ENCODE measurements at places on chromosomes 3 and 15.
A peak's percentile ranks its signal among the peaks of the same experiment; 100 is the strongest.

GRCh38 chr15:91302588-91303439 is 202.8 kb downstream of the SV2B start:
- no peak for DNase-seq

DNA sequence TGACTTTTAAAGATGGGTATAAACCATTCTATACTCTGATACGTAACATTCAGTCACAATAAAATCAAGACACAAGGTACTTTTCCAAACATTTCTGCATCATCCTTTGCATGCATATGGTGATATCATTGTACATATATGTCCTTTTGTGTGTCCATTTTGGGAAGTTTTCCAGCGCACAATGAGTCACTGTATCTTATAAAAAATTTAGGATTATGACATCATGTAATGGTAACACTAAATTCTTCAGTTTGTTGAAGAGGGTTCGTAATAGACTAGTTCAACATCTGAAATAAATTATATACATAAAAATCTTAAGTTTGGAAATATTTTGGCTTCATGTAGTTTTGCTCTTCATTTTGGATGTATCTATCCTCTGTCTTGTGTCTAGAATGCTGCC is 480.9 kb downstream of the ROBO1 start:
- no peak for DNase-seq

DNA sequence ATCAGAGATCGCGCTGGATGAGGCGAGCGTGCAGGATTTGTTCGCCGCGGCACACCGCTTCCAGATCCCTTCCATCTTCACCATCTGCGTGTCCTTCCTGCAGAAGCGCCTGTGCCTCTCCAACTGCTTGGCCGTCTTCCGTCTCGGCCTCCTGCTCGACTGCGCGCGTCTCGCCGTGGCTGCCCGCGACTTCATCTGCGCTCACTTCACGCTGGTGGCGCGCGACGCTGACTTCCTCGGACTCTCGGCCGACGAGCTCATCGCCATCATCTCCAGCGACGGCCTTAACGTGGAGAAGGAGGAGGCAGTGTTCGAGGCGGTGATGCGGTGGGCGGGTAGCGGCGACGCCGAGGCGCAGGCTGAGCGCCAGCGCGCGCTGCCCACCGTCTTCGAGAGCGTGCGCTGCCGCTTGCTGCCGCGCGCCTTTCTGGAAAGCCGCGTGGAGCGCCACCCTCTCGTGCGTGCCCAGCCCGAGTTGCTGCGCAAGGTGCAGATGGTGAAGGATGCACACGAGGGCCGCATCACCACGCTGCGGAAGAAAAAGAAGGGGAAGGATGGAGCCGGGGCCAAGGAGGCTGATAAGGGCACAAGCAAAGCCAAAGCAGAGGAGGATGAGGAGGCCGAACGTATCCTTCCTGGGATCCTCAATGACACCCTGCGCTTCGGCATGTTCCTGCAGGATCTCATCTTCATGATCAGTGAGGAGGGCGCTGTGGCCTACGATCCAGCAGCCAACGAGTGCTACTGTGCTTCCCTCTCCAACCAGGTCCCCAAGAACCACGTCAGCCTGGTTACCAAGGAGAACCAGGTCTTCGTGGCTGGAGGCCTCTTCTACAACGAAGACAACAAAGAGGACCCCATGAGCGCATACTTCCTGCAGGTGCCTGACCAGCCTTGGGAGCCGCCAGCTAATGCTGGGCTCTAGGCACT is 819 bp downstream of the KLHL40 start:
- DNase-seq: no peak

DNA sequence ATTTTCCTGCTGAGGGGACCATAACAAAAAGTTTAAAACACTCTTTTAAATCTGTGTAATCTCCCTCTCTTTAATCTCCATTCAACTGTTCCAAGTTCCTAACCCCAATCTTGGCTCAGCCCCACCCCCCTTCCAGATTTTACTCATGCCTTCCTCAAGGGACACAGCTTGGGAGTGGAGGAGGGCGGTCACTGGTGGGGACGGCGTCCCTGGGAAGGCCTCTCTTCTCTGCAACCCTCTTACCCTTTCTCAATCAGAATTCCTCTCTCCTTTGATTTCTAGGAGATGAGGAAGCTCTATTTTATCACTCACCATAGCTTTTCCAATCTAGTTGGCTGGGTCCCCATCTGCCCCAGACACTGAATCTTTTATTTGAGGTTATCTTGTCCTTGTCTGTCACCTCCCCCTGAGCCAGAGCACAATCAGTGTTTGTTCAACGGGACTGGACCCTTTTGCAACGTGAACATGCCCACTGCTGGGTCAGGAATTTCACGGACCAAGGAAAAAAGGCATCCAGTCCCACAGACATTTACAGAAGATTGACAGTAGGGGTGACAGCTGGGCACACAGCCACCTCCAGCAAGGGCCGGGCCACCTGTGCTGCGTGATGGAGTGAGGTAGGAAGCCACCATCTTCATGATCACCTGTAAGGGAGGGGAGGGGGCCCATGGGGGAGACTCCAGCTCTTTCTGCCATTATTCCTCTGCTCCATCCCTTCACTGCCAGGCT is 84.0 kb upstream of the HERC1 start:
- DNase-seq: no peak

DNA sequence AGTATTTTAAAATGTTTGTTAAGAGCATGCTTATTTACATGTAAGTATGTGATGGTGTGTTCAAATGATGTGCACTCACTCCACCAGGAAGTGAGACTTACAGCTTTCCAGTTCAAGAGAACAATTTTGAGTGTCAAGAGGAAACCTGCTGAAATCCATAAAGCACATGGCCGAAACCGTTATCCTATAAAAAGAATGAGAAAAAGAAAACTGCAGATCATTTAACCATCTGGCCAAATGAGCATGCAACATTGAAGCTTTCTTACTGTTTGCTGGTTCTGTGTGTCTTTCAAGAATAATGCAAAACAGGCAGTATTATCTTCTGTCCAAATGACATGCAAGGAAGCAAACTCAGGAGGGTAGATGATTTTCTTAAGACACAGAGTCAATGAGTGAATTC is 26.3 kb downstream of the GABRR3 start:
- no peak for DNase-seq

DNA sequence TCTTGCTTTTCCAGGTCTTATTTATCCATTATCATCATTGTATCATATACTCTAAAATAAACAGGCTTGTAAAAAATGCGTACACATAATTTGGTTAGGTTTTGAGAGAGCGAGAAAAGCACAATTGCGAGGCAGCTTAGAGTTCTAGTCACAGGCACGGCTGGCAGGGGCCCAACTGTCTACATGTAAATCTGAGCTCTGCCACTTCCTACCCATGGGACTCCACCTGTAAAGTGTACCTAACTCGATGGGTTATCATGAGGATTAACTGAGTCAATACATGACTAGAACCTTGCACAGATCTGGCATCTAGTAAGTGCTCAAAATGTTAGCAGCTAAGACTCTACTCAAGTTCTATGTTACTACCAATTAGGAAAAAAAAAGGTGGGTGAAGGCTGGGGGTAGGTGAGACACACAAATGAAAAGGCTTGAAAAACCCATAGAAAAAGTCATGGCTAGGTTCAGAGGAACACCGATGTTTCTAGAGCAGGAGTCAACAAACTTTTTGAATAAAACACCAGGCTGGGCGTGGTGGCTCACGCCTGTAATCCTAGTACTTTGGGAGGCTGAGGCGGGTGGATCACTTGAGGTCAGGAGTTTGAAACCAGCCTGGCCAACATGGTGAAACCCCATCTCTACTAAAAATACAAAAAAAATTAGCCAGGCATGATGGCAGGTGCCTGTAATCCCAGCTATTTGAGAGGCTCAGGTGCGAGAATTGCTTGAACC is 36.2 kb downstream of the GLB1 start:
- DNase-seq: peak; percentile 49

DNA sequence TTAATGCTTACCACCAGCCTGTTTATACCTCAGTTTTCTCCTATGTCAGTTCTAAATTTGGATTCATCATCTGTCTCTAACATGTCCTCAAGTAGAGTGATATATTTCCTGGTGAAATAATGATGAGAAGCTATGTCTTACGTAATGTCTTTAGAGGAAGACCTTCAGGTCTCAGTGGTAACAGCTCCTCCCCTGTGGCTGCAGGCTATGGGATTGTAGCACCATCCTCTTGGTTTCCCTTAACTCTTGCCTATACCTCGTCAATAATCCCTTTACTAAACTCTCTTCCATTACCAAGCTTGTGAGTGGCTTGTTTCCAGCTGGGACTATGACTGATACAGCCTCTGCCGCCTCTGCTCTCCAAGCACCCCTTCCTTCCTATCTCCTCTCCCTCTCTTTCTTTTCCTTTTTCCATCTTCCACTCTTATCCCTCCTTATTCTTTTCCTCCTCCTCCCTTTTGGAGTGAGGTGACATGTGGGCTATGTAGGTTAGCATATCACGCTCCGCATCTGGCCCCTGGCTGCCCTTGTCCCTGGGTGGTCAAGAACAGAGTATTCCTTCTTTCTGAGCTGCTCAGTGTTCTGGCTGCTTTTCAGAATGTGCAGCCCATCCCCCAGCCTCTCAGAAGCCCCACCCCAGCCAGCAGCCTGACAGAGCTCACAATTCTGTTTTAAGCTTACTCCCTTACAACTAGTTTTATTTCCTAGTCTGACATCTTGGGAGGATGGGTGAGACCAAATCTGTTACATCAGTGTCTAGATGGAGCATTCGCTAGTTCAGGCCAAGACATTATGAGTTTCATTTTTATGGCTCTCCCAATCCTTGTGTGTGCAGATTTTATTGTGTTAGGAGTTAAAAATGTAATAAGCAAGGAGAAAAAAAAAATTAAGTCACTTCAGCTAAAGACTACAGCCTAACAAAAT is 75.0 kb upstream of the RNU6-1 start:
- DNase-seq: no peak

DNA sequence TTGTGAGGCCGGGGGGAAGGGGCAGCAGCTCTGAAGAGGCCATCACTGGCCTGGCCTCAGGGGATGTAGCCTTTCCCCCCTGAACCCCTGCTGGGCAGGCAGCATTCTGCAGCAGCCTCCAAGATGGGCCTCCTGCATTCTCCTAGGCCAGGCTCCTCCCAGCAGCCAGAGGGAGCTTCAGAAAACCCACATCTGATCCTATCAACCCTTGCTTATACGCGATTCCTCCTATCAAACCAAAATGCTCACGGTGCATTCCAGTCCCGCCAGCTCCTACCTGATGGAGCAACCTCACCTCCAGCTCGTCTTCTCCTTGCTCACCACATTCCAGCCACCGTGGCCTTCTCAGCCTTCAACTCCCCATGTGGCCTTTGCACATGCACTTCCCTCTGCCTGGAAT is 85.7 kb downstream of the MEGF11 start:
- DNase-seq: no peak

DNA sequence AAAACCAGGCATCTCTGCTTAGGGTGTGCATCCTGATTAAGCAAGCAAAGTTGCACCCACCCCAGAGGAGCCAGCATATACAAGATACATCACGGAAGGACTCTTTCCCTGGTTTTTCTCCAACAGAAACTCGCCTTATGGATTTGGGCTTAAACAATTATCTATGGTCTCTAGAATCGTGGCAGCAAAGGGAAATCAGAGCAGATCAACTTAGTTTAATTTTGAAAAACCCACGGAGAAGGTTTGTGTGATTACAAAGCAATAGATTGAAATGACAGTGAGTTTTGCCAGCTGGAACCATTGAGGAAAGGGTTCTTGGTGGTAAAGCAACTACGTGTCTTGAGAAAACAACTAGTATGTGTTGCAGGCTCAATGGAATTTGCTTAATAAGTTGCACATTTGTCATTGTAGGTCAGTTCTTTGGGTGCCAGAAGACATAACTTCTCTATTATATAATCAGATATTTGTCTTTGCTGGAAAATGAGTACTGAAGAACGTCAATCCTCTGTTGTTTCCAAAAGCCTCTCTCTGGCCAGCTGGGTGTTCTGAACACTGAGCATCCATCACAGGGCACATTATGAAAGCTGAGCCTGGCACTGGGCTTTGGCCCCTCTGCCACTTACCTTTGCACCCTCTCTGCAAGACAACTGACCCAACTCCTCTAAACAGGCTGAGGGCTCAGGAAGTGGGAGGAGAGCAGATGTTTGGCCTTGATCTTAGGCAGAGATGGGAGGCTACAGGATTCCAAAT is 75.7 kb upstream of the FBN1 start:
- DNase-seq: no peak

DNA sequence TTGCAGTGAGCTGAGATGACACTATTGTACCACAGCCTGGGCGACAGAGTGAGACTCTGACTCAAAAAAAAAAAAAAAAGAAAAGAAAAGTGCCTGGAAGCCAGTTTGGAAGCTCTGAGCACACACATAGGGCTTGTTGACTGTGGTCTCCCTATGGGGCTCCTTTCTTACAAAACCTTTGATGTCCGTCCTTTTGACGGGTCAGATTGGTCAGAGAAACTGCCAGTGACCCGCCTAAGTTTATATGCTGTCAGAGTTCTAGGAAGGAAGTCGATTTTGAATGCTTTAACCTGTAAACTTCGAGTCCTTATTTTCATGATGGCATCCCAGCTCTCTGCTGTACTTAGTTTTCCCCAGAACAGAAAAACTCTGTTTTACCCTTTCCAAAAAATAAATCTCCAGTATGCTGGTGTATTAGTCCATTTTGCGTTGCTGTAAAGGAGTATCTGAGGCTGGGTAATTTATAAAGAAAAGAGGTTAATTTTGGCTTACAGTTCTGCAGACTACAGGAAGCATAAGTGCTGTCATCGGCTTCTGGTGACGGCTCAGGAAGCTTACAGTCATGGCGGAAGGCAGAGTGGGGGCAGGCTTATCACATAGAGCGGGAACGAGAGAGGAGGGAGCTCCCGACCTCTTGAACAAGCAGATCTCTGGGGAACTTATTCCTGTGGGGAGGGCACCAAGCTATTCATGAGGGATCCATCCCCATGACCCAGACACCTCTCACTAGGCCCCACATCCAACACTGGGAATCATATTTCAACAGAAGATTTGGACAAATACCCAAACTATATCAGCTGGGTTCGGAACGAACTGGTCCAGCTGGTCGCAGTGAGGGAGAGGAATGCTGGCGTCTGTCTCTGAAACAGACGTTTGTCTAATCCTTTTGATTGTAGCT is 72.3 kb downstream of the LMLN start:
- DNase-seq: no peak

DNA sequence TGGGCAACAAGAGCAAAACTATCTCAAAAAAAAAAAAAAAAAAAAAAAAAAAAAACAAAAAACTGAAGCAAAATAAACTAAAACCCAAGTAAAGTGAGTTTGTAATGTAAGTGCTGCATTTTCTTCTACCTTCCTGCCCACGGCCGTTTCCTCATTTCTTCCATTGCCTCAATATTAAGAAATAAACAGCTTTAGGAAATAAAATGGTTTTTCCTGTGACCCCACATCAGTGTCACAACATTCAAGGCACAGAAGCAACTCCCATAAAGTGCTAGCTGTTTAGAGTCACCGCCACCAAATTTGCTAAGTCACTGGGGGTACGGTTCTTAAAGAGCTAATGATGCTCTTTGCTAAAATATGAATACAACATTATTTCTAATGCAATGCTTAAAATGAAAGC is 3.3 kb downstream of the PKM start:
- no peak for DNase-seq

DNA sequence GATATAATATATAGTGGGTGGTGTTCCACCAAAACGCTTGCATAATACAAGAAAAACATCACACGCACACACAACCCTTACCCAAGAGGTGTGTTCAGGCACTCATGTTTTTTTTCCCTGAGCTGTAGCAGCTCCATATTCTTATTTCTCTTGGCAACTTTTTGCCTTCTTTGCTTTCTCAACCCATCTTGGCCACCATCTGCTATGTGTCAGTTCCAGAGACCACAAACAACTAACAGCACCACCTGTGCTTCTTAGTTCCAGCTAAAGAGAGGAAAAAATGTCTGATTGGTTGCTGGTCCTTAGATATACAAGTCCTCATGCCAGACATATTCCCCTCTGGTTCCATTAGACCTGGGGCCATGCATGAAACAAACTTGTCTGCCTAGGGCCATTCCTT is 11.9 kb downstream of the ACTC1 start:
- DNase-seq: no peak

- DNase-seq: no peak
Measured at GRCh38 chr3:170542704-170543103, 43.2 kb downstream of the SLC7A14 start.

Data from naive thymus-derived CD4-positive, alpha-beta T cell (primary cell).